ENCODE measurements at places on chromosomes 7 and 10. TPM values are rescaled to one million over a fixed set of nuclear protein-coding genes. Genes with fewer than 3 reads are reported as not detected.

DNA sequence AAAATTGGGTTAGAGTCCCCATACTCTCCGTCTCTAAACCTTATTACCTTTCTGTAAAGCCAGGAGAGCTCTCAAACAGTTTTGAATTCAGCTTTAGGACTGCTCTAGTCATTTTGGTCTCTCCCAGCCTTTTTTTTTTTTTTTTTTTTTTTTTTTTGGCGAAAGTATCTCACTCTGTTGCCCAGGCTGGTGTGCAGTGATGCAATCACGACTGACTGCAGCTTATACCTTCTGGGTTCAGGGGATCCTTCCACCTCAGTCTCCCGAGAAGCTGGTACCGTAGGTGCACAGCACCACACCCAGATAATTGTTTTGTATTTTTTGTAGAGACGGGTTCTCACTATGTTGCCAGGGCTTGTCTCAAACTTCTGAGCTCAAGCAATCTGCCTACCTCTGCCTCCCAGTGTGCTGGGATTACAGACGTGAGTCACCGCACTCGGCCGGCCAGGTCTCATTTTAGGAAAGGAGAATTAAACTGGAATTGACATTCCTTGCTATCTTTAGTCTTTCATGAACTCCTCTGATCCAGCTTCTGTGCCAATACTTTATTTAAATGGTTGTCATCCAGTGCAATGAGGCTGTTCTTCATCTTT is 31.4 kb upstream of the RSU1 start:
- DNase-seq = no peak

The TAS2R3 gene
- 0.40 TPM for total RNA-seq

The FAM25C gene
- total RNA-seq = not detected

DNA sequence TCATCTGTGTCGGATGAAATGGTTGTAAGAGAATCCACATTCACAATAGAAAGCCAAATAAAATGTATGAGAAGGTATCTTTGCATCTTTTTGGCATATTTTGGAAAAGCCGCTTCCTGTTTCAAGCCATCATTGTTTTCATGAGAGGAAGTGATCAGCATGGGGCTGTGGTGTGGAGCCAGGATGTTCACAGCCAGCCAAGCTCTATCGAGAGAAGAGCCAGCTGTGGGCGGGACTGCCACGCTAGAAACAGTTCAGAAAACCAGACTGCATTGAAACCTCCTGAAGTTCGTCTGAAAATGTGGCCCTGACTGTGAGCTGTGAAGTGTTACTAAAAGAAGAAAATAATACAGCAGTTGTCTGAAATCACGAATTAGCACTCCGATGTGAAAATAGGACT is 21.2 kb upstream of the NPS start:
- DNase-seq = no peak

The CALN1 gene
- not detected for total RNA-seq
